Activated CD8-positive, alpha-beta memory T cell treated with anti-CD3 and anti-CD28 coated beads for 24 hours (primary cell): ENCODE measurements at places on chromosomes 5 and 9.

DNA sequence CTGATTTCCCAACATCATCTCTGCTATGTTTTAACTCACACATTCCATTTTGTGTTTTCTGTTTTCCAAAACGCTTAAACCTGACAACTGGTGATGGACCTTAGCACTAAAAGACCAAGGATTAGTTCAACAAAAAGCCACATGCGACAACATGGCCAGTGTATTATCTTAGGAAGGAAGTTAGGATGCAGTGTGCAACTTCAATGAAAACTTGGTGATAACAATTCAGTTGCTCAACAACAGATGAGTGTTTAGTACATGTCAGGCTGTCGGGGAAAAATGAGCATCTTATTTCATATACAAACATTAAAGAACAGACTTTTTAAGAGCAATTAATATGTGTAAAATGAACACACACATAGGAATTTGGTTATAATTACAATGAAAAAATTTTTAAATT, 780.0 kb downstream of the SEMA5A start:
- DNase-seq, result no peak

DNA sequence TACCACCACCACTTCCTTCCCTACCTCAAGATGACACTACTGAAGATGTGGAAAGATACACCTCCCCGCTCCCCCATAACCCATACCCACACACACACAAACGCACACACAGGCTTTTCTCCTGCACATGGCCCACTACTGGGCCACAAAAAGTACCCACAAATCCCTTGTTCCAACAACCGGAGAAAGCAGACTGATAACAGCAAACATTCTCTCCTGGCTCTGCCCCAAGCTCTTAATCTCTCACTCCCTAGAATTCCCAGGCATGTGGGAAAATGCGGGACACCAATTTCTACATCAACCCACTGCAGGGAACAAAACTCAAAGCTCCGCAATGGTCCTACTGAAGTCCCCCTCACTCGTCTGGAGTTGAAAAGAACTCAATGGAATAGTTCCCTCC, 611.0 kb upstream of the KLF4 start:
- no peak for DNase-seq

DNA sequence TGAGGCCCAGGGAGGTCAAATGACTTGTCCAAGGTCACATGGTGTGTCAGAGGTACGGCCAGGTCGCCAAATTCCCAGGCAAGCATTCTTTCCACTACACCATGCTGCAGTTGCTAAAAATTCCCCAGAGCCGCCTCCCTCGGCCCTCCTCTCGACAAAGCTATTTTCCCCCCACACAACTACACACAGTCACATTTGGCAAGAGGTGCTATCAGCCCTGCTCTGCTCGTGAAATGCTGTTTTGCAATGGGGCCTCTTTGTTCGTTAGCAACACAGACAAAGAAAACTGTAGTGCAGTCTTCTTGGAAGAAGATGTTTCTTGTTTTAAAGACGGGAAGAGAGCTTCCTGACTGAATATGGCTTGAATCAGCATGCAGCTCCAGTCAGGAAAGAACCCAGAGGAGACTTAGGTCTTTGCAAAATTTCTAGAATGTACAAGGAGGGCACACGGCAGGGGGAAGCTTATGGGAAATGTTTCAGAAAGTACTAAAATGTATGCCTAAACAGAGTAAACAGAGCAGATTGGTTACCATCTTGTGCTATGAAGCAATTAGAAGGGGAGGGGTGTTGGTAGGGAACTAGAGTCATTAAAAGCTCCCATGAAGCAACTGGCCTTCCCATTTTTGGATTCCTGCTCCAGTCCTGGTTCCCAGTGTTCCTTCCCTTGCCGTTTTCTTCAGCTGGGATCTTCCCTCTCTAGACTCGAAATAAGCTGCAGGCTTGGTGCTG, 14.2 kb downstream of the SLIT3 start:
- no peak for DNase-seq

DNA sequence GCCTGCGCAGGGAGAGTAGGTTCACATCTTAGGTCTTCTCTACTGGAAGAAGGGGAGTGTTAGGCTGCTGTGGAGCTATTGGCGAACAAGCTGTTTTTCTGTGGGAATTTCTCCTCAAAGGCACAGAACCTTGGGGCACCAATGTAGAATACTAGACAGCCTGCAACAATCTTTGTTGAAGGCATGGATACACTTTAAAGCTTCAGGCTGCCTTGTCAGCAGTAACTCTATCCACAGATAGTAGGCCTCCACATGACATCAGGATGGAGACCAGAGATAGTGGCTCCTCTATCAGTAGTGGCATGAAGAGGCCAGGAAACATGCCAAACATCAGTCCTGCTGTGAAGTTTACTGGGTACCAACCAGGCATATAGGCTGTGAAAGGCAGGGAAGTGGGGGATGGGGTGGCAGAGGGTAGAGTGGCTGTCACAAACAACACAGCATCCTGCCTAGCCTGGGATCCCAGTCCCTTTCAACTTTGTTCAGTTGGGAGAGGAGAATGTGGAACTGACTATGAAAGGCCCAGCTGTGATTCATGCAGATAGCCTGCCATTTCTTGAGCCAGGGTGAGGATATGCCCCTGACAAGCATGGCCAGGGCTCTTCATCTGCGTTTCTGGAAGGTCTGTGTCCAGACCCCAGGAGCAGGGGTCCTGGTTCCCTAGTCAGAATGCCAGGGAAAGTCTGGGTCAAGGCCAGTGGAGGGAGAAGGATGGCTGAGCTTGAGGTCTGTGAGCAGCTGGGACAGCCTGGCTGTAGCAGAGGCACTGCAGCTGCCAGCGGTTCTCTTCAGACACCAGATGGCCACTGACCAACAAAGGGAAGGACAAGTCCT, 1.0 kb upstream of the HK3 start:
- peak; percentile 54 for DNase-seq

DNA sequence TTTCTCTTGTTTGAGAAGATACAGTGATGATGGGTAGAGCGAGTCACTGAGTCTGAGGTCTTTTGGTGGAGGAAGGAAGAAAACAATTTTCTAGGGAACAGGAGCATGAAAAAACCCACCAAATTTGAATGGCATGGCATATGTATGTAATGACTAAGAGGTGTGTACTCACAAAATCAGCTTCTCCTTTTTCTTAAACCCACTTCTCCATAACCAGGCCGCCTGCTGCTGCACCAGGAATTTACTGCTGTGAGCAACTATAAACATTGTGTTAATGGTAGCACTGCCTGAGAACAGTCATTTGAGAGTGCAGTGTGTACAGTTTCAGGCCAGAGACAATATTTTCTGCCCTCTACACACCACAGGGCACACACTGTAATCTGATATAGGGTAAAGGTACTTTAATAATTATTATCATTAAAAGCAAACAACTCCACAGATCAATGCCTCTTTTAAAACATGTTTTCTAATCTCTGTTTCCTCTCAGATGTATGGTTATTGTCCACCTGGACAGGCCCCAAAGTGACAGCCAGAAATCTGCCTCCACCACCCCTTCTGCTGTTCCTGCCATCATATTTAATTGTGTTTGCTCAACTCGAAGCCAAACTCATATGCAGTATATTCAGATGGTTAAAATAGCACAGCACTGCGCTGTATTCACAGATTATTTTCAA, 241.6 kb downstream of the KIAA0825 start:
- no peak for DNase-seq

DNA sequence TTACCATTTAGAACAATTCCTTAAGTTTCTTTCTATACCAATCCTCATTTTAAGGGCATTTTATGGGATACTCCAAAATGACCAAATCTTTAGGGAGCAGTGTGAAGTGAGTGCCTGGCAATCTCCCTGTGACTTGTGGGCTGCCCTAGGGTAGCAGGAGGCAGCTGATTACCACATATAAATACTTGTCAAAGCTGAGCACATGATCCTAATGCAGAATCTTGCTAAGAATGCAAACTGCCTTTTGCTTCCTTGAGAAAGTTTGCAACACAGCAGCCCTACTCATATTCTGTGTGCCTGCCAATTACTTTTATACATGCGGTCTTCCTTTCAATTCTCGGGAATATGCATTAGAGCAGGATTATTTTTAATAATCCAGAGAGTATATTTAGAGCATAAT, 18.2 kb upstream of the NREP start:
- DNase-seq, result no peak

DNA sequence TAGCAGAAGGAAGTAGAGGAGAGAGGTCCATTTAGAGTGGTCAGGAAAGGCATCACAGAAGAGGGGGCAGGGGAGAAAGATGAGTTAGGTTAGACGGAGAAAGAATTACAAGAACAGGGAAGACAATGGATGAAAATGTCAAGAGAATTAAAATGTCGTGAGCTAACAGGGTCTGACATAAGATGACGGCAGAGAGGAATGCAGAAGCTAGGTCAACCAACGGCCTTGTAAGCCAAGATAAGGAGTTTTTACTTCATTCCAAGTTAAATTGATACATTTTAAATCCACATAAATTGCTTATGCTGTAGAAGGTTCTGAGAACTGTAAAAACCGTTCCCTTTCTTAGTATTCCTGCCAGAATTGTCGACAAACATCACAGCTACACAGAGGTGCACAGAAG, 896.9 kb upstream of the DMAC1 start:
- DNase-seq, result no peak

- no peak for DNase-seq
Observed at GRCh38 chr5:124736805-124737188, 9.6 kb downstream of the ZNF608 start.

- no peak for DNase-seq
Observed at GRCh38 chr9:4417578-4418325, 72.5 kb upstream of the SLC1A1 start.

GRCh38 chr5:107502676-107503060, 168.1 kb downstream of the EFNA5 start:
- DNase-seq, result no peak

- no peak for DNase-seq
Observed at GRCh38 chr5:82522897-82523296, 244.7 kb upstream of the RPS23 start.

DNA sequence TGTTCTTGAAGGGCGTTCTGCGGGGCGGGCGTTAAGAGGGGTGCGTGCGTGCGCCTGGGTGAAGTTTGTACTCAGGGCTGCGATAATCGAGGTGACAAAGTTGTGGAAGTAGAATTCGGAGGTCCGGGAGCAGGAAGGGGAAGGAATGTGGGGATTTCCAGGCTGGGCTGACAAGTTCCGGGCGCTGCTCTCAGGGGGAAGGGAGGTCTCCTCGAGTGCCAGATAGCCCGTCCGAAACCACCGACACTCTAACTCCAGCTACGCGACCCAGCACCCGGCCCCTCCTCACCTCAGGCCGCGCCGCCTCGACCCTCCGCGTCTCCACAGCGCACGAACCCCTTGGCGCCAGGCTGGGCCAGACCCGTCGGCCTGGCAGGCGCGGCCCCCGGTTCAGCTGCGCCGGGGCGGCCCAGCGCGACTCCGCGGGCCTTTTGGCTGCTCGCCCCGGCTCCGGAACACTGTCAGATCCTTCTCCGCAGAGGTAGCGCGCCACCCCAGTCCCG, at the start of gene IL6ST:
IL6ST (minus strand) TSS at position 469 of the 503 bp plus-strand sequence. CDS start 18,685 bp downstream, outside the sequence.
- DNase-seq, result no peak

DNA sequence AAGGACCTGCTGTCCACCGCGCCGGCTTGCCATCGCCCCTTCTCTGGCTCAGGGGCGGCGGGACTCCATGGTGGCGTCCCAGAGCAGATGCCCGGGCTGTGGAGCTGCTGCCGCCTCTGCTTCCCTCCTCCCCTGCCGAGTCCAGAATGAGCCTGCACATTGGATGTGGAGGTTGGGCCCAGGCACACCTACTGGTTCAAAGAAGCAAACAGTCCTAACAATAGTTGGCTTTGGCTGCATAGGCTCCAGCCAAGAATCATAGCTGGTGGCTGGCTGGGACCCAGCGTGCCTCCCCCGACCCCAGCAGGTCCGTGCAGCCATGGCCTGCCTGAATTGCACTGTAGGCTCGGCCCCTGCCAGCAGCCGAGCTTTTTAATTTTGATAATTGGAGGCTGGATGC, 25.8 kb downstream of the ADAMTSL2 start:
- no peak for DNase-seq

DNA sequence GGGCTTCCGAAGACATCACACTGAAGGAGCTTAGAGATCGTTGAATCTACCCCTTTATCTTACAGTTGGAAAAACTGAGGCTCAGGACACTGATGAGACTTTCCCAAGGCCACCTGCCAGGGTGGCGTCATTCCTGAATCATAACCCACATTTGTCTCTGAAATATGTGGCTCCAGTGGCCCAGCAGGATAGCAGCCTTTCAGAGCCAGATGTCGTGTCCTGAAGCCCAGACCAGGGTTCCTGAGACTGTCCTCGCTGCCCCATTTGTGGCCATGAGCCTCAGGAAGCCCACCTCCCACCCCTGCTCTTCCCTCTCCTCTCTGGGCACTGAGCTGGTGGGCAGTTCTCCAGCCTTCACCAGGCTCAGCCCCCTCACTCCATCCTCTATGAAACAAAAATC, 2.4 kb downstream of the HMCN2 start:
- peak; percentile 33 for DNase-seq

- no peak for DNase-seq
Observed at GRCh38 chr9:121640491-121641223, 10.8 kb upstream of the DAB2IP start.

GRCh38 chr5:35877655-35878054, 21.0 kb downstream of the IL7R start:
- no peak for DNase-seq

DNA sequence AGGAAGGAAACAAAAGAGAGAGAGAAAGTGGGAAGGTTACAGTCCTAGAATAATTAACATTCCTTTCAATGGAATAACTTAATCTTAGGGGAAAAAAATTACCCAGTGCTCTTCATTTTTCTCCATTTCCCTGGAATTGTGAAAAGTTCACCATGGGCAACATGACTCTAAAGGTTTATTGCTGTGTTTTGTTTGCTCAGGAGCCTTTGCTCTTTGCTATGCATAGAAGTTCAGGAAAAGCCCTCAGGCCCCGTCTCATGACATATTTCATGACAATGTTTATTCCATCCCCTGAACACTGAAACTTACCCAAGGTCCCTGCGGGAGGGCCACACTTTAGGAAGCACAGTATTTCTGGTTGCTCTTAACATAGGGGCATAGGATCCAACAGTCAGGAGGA, 9.8 kb upstream of the CTSL start:
- DNase-seq, result no peak

GRCh38 chr5:163822548-163822947, 317.1 kb downstream of the MAT2B start:
- DNase-seq, result no peak

GRCh38 chr5:139683295-139684271, 35.4 kb downstream of the CXXC5 start:
- DNase-seq, result no peak

DNA sequence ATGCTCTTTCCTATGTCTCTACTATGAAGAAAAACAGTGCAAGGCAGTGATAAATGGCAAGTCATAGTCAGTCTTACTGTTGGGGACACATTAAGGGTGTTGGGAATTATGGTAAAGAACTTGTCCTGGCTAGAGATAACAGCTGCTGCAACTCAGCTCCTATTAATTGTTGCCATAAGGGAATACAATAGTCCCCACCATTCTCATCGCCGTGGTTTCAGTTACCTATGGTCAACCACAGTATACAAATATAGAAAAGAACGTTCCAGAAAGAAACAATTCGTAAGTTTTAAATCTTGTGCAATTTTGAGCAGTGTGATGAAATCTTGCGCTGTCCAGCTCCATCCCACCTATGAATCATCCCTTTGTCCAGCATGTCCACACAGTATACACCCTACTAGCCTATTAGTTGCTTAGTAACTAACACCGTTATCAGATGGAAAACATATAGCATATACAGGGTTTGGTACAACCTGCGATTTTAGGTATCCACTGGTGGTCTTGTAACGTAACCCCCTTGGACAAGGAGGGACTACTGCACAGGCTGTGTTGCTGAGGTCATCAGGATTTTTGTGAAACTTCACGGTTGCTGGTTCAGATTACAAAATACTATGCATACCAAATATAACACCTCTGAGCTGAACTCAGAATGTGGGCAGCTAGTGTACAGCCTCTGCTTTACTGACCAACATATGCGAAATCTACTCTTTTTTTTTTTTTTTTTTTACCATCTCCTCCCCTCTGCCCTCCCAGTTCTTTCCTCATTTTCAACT, 53.5 kb downstream of the ZFR start:
- no peak for DNase-seq
